ENCODE measurements at places on chromosomes 4 and X. TPM values are rescaled to one million over a fixed set of nuclear protein-coding genes. Genes with fewer than 3 reads are reported as not detected.

PAK3 gene
- not detected for total RNA-seq

MAOA gene
- 0.86 TPM for total RNA-seq

NEUROG2 gene
- 0.06 TPM for total RNA-seq

SSX4B gene
- not detected for total RNA-seq

PDGFRA gene
- 0.25 TPM for total RNA-seq

MCTS1 gene
- total RNA-seq = 98.0 TPM

TEX11 gene
- total RNA-seq = not detected

TADA2B gene
- total RNA-seq = 17.5 TPM

SMR3B gene
- total RNA-seq = not detected

G3BP2 gene
- 78.2 TPM for total RNA-seq

FAM50A gene
- total RNA-seq = 112 TPM

MAGEA2B gene
- total RNA-seq = not detected

DCAF4L1 gene
- total RNA-seq = 0.14 TPM

UBL4A gene
- total RNA-seq = 72.0 TPM

ATP10D gene
- 2.8 TPM for total RNA-seq

COL4A5 gene
- 11.8 TPM for total RNA-seq

MAGEE2 gene
- not detected for total RNA-seq

CT47A7 gene
- not detected for total RNA-seq

TCEANC gene
- 0.66 TPM for total RNA-seq

ETDA gene
- not detected for total RNA-seq

FAM236D gene
- total RNA-seq = not detected

BLOC1S4 gene
- 17.3 TPM for total RNA-seq

HAUS7 gene
- 55.5 TPM for total RNA-seq

CXCL8 gene
- 10.4 TPM for total RNA-seq

MAP9 gene
- total RNA-seq = 5.5 TPM

ADH7 gene
- not detected for total RNA-seq

APEX2 gene
- total RNA-seq = 32.3 TPM

TMEM31 gene
- not detected for total RNA-seq

ABLIM2 gene
- total RNA-seq = 6.4 TPM

RAB41 gene
- not detected for total RNA-seq

PSMD10 gene
- total RNA-seq = 65.9 TPM

FGF2 gene
- 33.7 TPM for total RNA-seq

CPZ gene
- total RNA-seq = 0.15 TPM

KCNIP4 gene
- not detected for total RNA-seq

BTC gene
- total RNA-seq = 1.1 TPM

NUDT10 gene
- 1.2 TPM for total RNA-seq

EMCN gene
- not detected for total RNA-seq

ITGB1BP2 gene
- total RNA-seq = 1.1 TPM

EDA2R gene
- total RNA-seq = 12.2 TPM
